ENCODE measurements at places on chromosomes 3 and 15.
A peak's percentile ranks its signal among the peaks of the same experiment; 100 is the strongest.

DNA sequence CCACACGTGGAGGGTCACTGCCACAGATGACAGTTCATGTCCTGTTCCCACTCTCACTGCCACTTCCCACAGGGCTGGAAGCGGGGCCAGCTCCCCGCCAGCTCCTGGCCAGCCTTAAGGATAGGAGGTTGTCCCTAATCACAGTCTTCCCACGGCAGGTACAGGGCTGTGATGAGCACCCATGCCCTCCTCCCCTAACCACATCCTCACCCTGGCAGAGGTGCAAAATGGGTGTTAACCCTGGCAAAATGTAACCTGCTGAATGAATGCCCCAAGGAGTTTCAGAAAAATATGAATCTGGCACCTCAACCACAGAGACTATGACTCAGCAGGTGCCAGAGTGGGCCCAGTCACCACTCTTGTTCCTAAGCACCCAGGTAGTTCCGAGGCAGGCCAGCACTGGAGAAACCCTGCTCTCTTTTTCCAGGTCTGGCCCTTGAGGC lies 185.1 kb upstream of the TPM1 start:
- peak; percentile 4 for DNase-seq

GRCh38 chr3:8945890-8946600 lies 17.2 kb downstream of the RAD18 start:
- no peak for DNase-seq

GRCh38 chr15:65375871-65376607 lies 1.8 kb downstream of the IGDCC3 start:
- DNase-seq, result no peak

DNA sequence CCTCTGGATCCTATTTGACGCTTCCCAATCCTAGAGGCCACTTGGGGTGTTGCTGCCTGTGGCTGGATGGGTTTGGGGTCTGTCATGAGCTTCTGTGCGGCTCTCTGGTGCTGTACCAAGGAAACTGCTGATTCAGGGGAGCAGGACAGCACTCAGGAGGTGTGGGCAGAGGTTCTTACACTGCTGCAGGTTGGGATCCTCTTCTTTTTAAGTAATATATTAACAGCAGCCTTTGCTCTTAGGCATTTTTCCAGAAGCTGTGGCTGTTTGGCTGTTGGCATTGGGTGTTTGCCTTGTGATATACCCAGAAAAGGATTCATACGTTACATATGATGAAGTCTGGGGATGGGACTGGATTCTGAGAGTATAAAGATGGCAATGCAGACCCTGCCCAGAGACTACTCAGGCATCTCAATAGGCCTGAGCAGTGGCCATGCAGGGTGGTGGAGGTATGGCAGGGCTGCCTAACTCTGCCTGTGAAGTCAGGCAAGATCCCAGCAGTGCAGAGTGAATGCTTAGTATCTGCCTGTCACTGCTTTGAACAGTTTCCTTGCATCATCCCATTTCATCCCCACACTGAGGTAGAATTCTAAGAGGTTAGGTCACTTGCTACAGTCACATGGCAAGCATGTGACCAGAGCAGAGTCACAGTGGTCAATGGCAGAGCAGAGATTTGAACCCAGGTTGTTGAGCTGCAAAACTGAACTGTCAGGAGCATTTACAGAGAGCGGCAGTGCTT lies 3.9 kb downstream of the ABHD6 start:
- no peak for DNase-seq

GRCh38 chr3:127988770-127989557 lies 63.3 kb upstream of the SEC61A1 start:
- no peak for DNase-seq

- no peak for DNase-seq
These were observed 29.6 kb downstream of the LRRC3B start for GRCh38 chr3:26652164-26652563.

GRCh38 chr3:31533169-31534064 lies 692 bp downstream of the STT3B start:
- peak; percentile 44 for DNase-seq

DNA sequence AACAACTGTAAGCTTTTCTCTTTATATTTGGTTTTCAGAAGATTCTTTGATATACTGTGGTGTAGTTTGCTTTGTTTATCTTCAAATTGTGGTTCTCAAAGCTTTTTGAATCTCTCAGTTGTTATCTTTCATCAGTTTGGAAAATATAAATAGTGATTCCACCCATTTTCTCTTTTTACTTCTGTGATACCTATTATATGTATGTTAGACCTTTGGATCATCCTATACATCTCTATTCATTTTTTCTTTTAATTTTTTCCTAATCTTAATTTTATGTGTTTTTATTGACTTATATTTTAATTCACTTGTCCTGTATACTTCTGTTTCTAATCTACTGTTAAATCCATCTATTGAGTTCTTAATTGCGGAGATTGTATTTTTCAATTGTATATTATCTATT lies 160.7 kb upstream of the COL8A1 start:
- no peak for DNase-seq

DNA sequence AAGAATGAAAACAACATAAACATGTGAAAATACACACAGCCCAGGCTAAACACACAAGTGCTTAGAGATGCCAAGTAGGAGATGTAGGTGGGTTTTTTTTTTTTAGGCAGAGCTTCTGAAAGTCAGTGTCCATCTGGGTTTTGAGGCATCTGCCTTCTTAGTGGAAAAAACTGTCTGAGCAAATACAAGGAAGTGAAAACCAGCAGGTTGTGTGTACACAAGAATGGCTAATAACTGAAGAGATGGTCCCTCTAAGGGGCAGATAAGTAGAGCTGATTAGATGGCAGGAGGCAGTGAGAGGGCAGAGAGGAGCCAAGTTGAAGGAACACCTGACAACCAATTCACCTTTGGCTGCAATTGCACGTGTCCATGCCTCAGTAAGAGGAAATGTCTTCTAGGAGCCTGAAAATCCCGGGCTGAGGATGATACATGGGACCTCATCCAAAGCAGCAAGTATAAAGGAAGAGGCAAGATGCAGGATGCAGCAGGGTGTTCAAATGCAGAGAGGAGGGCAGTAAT lies 34.9 kb downstream of the CYP19A1 start:
- DNase-seq, result no peak

- DNase-seq, result peak; percentile 30
These were observed 40.6 kb upstream of the ADCY5 start for GRCh38 chr3:123489400-123490004.

DNA sequence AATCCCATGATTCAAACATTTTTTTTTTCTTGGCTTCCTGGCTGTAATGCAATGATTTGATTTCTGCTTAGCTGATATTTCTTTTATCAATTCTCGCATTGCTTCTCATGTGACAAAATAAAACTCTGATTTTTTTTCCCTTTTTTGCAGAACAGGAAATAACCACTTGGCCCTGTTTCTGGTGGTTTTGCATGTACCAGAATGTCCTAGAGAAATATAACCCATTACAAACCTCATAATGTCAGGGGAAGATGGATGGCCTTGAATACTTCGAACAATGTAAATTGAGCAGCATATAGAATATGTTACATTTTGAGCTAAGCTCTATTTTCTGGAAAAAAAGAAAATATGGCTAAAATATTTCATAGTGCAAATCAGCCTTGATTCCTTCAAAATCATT lies 275.6 kb downstream of the RAP2B start:
- no peak for DNase-seq

DNA sequence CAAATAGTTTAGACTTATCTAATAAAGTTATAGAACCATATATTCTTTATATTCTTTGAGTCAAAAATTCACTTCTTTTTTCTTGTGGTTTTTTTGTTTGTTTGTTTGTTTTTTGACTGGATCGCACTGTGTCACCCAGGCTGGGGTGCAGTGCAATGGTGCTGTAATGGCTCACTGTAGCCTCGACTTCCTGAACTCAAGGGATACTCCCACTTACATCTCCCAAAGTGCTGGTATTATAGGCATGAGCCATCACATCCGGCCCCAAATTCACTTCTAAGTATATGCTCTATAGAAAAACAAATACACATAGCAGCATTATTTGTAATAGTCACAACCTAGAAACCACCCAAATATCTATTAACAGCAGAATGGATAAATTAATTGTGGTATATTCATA lies 13.7 kb upstream of the SLTM start:
- DNase-seq, result no peak

GRCh38 chr3:33717616-33717865 lies 513 bp downstream of the CLASP2 start:
- DNase-seq, result peak; percentile 51

GRCh38 chr15:34886134-34886533 lies 83.4 kb downstream of the AQR start:
- no peak for DNase-seq

GRCh38 chr3:30232142-30232541 lies 374.3 kb upstream of the TGFBR2 start:
- DNase-seq, result no peak

DNA sequence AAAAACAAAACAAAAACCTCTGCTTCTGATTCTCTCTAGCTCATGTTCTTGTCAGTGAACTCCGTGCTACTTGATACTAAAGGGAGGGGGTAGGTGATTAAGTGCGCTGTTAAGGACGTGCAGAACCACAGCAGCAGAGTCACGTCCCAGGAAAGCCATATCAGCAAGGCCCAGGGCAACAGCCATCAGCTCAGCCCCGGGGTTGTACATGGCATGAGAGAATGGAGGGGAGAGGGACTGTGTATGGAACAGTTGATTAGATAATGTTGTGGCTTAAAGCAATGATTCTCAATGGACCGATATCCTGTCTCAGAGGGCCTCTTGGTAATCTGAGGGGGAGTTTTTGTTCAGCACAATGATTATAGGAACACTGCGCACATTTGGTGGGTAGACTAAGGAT lies 27.6 kb downstream of the C2CD4A start:
- DNase-seq, result no peak

DNA sequence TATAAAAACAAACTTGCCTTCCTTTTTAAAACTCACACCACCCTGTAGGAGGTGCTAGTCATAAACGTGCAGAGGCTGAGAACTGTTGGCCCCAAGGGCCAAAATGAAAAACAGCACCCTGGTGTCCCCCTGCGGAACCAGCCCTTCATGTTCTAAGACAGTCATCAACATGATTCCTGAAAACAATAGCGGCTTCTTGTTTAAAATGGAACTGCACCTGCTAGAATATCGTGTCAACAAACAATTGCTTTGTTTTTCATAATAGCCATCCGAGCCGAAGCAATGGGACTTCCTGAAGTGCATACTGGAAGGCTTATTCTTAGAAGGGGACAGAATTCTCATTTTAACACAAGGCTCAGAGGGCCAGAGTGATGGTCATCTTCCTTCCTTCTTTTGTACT lies 43.7 kb downstream of the MECOM start:
- no peak for DNase-seq

GRCh38 chr15:63915209-63915872 lies 81.6 kb upstream of the HERC1 start:
- DNase-seq, result no peak

- no peak for DNase-seq
These were observed 75.5 kb downstream of the DLG1 start for GRCh38 chr3:197222937-197223370.

DNA sequence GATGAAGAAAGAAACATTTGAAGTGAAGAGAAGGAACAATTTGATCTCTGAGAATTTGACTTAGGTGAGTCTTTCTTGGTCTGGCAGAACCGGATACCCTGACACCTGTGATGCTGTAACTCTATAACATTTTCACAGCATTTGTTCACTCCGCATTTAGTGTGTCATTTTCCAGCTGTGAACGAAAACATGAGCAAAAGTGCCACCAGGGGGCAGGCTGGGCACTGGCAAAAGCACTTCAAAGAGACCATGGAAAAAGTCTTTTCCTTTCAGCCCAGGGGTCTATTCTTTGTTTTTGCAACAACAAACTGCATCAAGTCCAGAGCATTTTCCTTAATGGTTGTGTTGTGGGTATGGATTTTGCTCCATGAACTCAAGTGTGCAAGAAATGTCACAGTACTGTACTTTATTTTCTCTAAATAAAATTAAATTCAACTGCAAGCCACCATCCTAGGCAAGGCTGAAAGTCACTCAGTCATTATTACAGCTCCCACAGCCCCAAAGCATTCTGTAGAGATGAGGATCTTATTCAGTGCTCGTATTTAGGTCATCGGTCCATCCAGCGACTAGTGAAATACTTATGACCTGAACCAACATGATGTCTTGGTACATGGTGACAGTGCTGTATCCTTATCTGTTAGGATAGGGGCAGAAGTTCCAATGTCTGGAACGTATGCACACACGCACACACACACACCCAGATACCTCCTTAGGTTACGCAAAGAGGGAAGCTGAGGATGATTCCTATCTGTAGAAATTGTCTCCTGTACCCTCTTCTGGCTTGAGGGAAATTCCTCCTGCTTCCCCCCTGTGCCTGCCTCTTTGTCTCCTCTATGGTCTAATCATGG lies 125.5 kb downstream of the GADL1 start:
- DNase-seq, result peak; percentile 64

GRCh38 chr3:86029590-86029989 lies 961.4 kb downstream of the VGLL3 start:
- DNase-seq, result no peak

All from activated T-cell treated with anti-CD3 and anti-CD28 coated beads for 48 hours (primary cell).